ENCODE measurements at places on chromosomes 13 and 19.

- H3K27ac ChIP-seq = no peak overlapping the region
- peaks cover 7% of the 10 kb centered on the region for H3K27me3 ChIP-seq
- no peaks in the 10 kb centered on the region for H3K36me3 ChIP-seq
- no peak overlapping the region for H3K4me3 ChIP-seq
- H3K4me1 ChIP-seq = peaks cover 20% of the 10 kb centered on the region
- DNase-seq = no peak
Measured at GRCh38 chr19:46484656-46485055, 11.0 kb downstream of the PNMA8B start.

- no peaks in the 10 kb centered on the region for H3K27me3 ChIP-seq
- no peak overlapping the region for H3K27ac ChIP-seq
- no peak overlapping the region for H3K4me3 ChIP-seq
- DNase-seq = no peak
- H3K36me3 ChIP-seq = no peaks in the 10 kb centered on the region
Measured at GRCh38 chr19:27752530-27753184, 1460.3 kb downstream of the UQCRFS1 start.

- no peak overlapping the region for H3K4me3 ChIP-seq
- H3K27me3 ChIP-seq = peaks cover 4% of the 10 kb centered on the region
- H3K27ac ChIP-seq = no peak overlapping the region
- DNase-seq = no peak
- H3K4me1 ChIP-seq = no peaks in the 10 kb centered on the region
- H3K36me3 ChIP-seq = no peaks in the 10 kb centered on the region
Measured at GRCh38 chr13:43782686-43783085, 4.1 kb downstream of the ENOX1 start.

DNA sequence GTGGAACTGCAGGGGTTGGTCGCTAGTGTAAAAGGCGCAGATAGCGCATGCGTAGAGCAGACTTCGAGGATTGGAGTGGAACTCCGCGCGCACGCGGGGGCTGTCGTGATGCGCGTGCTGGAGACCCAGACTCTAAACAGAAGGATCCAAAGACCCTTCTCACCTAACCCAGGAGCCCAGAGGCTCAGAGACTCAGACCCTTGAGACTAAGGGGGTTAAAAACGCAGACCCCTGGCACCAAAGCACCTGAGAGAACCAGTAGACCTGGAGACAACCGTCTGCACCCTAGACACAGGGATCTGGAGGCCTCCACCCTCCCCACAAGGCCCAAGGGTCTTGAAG lies 567 bp upstream of the CTU1 start:
- H3K4me3 ChIP-seq = peak overlapping the region; percentile 55
- H3K27me3 ChIP-seq = no peaks in the 10 kb centered on the region
- DNase-seq = no peak
- no peaks in the 10 kb centered on the region for H3K36me3 ChIP-seq
- peaks cover 9% of the 10 kb centered on the region for H3K4me1 ChIP-seq

- no peak overlapping the region for H3K27ac ChIP-seq
- H3K4me3 ChIP-seq = no peak overlapping the region
- no peaks in the 10 kb centered on the region for H3K27me3 ChIP-seq
- H3K36me3 ChIP-seq = no peaks in the 10 kb centered on the region
- no peak for DNase-seq
Measured at GRCh38 chr19:40392123-40392522, 2.1 kb upstream of the HIPK4 start.

- no peak overlapping the region for H3K4me3 ChIP-seq
- no peak for DNase-seq
- H3K27ac ChIP-seq = no peak overlapping the region
- no peaks in the 10 kb centered on the region for H3K4me1 ChIP-seq
- no peaks in the 10 kb centered on the region for H3K27me3 ChIP-seq
Measured at GRCh38 chr19:50777830-50778303, 7.6 kb downstream of the GPR32 start.

Data from small intestine (tissue), 16 donors.